NCI-H1694 (cell line): ENCODE measurements at places on chromosomes 5 and 9.

- no peak for DNase-seq
These were observed 72.8 kb downstream of the SHB start for GRCh38 chr9:37995961-37996818.

DNA sequence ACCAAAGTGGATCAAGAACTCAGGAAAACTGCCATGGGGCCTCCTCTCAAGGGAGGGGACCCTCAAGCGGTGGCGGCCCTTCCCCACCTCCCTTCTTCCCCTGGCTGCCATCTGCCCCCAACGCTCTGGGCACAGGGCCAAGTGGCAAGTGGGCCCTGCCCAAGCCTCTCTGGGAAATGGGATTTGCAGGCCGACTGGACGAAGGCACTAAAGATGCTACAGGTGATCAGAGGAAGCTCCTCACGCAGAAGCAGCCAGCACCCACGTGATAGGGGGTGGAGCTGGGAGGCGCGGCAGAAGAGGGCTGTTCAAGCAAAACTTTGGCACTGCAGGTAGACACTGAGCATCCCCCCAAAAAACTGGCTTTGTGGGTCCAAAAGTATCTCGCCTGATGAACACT is 52.7 kb upstream of the UBTD2 start:
- DNase-seq, result no peak

GRCh38 chr5:110757118-110757729 is 18.4 kb downstream of the SLC25A46 start:
- DNase-seq, result peak; percentile 51

DNA sequence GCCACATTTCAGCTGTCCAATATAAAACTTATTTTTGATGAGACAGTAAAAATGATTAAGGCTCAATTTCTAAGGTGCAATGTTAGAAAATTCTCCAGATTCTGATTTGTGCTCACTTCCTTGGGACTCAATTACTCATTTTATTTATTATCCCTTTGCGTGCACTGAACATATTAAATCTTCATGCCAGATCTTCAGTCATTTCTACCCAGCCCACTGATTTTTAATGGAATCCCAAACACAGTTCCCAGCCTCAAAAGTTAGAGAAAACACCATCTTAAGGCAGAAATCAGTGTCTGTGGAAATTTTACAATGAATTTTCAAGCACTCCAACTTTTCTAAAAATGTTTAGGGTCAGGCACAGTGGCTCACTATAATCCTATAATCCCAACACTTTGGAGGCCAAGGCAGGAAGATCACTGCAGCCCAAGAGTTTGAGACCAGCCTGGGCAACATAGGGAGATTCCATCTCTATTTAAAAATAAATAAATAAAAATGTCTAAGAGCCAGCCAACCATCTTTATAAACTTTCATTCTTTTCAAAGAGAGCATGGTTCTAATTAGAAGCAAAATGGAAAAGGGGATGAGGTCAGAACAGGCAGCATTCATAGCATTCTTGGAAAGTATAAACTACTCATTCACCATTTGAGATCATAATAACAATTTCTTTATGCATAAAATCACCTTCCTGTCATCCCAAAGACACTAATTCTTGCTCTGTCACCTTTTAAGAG is 53.7 kb downstream of the TLE1 start:
- DNase-seq, result no peak

DNA sequence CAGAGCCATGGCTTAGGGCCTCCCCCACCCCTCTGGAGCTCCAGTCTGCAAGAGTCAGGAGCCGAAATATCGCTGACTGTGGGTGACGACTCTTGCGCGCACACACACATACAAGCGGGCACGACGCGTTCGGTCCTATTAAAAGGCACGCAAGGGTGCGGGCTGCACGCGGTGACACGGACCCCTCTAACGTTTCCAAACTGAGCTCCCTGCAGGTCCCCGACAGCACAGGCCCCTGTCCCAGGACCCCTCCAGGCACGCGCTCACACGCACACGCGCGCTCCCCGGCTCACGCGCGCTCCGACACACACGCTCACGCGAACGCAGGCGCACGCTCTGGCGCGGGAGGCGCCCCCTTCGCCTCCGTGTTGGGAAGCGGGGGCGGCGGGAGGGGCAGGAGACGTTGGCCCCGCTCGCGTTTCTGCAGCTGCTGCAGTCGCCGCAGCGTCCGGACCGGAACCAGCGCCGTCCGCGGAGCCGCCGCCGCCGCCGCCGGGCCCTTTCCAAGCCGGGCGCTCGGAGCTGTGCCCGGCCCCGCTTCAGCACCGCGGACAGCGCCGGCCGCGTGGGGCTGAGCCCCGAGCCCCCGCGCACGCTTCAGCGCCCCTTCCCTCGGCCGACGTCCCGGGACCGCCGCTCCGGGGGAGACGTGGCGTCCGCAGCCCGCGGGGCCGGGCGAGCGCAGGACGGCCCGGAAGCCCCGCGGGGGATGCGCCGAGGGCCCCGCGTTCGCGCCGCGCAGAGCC is at the start of gene GRIN1:
Gene GRIN1, plus strand, starts transcription at position 433 of the 746 bp plus-strand sequence. CDS start 333 bp downstream, outside the sequence.
- DNase-seq, result no peak

DNA sequence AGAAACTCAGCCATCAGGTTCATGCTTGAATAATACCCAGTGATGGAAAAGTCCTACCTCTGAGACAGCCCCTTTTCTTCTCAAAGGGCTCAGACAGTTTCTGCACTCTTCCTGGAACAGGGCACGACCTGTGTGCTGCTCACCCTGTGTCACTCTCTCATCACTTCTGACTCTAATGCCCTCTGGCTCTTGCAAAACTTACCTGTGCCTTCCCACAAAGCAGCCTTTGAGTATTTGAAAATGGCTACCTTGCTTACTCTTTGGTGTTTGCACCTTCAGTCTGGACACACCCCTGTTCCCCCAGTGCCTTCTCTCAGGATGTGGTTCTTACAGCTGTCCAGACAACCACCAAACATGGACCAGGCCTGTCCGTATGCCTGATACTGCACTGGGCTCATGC is 171.4 kb downstream of the GRIA1 start:
- no peak for DNase-seq

DNA sequence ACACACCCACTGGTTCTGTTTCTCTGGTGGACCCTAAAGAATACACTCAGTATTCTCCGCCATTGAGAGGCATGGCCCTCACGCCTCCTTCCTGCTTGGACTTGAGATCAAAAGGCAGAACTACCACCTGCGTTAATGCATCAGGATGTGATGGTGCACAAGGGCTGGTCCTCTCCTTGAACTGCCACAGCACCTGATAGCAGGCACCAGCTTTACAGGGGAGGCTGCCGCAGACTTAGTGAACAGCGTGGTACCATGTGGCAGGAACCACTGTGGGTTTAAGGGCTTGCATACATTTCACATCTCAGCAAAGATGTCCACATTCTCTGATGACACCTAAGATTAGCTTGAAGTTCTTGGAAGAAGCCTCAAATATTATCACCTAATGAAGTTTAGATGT is 208.7 kb downstream of the GADD45G start:
- no peak for DNase-seq

GRCh38 chr9:87875831-87876545 is 6.7 kb upstream of the SPATA31E1 start:
- DNase-seq, result no peak

DNA sequence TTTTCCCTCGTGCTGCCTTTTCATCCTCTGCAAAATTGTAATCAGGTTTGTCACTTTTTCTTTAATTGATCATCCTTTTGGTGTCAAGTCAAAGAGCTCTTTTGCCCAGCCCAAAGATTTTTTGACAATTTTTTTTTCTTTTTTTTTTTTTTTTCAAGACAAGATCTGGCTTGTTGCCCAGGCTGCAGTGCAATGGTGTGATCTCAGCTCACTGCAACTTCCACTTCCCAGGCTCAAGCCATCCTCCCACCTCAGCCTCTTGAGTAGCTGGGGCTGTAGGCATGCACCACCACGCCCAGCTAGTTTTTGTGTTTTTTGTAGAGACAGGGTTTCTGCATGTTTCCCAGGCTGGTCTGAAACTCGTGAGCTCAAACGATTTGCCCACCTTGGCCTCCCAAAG is 36.7 kb downstream of the CDK7 start:
- no peak for DNase-seq

DNA sequence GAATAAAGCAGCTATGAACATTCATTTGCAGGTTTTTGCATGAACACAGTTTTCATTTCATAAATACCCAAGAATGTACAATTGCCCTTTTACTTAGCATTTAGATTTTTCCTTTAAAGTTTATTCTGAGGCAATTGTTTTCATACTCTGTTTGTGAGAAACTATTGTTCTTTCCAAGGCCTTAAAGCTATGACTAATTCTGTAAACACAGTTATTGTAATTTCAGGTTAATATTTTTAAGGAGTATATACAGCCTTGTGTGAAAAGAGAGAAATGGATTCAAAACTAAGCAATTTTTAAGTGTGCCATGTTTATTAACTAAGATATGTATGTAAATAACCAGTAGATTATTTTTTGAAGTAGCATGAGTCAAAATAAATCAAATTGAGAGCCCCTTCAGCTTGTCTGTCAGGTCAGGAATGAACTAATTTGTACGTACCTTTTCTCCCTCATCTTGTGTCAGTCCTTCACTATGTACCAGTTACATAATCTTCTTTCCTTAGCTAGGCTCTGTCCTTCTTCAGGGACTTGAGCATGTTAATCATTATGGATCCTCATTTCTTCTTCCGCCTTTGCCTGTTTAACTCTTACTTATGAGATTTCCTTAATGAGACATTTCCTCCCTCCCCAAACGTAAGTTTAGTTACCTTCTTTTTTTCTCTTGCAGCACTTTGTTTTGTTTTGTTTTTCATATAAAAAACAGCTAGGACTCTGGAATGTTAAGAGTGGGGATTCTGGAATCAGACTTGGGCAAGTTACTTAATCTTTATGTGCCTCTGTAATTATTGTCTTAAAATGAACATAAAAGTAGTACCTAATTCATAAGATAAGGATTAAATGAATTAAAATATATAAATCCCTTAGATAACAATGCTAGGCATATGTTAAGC is 63.6 kb downstream of the NIPBL start:
- DNase-seq, result no peak

GRCh38 chr5:71576241-71576640 is 10.9 kb upstream of the MCCC2 start:
- no peak for DNase-seq

DNA sequence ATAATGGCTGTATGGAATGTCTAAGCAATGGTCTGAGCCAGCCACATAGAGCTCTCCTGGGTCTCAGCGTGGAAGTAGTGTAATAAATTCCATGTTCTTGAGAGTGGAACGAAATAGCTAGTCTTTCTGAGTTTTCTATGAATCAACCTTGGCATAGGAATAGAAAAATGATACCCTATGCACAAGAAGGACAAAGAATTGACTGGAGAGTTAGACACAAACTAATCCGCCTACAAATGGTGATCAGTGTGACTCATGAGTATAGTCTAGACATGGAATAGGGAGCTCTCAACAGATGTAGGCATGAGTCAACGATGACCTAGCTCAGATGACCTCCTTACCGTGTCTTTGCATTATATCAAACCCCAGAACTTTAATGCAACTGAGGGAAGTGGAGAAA is 256.8 kb upstream of the GRIN3A start:
- no peak for DNase-seq

DNA sequence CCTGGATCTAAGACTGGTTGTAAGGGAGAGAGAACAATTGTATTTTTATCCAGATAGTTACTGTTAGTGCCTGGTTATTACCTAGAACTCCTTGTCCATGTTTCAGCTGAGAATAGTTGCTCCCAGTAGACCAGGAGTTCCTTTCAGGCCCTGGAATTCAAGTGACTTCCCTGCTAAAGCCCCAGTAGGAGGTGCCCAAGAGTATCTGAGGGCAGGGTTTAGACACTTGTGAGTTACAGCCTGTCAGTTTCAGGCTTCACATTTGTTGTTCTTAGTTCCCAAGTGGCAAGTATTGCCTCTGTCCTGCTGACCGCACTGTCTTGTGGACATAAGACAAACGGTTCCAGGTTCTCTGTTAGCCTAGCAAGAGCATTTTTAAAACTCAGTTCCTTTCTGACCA is 743.9 kb upstream of the SEMA6A start:
- no peak for DNase-seq

DNA sequence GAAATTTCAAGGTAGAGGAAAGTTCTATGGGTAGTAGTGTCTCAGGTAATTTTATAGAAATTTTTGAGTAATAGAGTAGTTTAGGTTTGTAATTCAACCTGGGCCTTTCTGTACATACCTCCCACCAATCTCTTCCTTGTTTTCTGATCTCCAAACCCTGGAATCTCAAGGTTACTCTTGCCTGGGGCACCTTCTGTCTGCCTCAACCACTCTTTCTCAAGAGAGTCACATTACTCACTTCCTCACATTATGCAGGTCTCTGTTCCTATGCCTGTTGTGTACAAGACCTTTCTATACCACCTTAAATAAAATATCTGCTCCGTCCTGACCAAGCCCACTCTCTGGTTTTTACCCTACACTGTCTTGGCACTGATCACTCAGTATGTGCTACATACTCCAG is 412.6 kb upstream of the CTNND2 start:
- DNase-seq, result no peak

DNA sequence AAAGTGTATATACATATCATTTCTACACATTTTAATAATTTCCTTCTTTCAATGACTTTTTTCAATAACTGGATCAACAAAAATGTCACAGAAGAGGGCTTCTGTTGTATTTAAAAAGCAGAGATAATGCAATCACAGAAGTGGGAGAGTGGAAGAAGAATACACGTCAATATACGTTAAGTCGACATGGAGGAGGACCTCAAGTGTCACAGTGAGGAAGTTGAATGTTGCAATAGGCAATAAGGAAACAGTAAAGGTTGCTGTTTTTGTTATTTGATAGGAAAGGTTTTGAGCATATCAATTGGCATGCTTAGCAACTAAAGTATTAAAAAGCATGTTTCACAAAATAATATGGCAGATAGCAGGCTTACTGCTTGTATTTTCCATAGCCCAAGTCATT is 184.0 kb upstream of the NR4A3 start:
- no peak for DNase-seq

DNA sequence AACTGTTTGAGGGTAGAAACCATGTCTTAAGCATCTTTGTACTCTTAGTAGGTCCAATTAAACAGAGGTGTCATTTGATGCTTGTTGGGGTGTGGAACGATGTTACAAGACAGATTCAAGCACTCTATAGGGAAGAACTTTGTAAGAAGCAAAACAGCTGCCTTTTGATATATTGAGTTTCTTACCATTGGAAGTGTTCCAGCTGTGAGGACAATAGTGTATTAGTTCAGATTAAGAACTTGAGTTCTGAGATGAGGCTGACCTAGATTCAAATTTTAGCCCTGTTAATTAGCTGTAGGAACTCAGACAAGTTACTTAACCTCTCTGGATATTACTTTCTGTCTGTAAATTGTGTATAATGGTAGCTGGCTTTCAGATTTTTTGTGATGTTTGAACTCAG is 19.6 kb upstream of the ZNF462 start:
- no peak for DNase-seq

GRCh38 chr5:59698207-59699178 is 195.0 kb downstream of the PDE4D start:
- DNase-seq, result no peak

GRCh38 chr9:38309324-38310195 is 82.9 kb upstream of the ALDH1B1 start:
- DNase-seq, result peak; percentile 56

DNA sequence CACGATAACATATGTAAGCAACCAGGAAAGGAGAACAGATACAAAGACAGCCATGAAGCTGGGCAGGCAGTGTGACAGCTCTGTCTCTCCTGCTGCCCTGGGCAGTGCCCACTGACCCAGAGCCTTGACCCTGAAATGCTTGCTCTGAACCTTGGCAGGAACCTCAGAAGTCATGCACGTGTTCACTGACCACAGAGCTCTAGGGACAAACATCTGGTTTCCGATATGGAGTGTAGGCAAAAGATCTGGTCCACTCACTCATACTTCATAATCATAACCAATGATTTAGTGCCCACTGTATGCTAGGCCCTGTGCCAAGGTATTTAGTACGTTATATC is 102.6 kb downstream of the FSTL4 start:
- no peak for DNase-seq
